ENCODE measurements at places on chromosomes 4 and X.

- no peak for DNase-seq
Observed at GRCh38 chr4:144820728-144821085, 174.8 kb downstream of the HHIP start.

GRCh38 chrX:55028611-55029010 is 2.2 kb downstream of the ALAS2 start:
- no peak for DNase-seq

DNA sequence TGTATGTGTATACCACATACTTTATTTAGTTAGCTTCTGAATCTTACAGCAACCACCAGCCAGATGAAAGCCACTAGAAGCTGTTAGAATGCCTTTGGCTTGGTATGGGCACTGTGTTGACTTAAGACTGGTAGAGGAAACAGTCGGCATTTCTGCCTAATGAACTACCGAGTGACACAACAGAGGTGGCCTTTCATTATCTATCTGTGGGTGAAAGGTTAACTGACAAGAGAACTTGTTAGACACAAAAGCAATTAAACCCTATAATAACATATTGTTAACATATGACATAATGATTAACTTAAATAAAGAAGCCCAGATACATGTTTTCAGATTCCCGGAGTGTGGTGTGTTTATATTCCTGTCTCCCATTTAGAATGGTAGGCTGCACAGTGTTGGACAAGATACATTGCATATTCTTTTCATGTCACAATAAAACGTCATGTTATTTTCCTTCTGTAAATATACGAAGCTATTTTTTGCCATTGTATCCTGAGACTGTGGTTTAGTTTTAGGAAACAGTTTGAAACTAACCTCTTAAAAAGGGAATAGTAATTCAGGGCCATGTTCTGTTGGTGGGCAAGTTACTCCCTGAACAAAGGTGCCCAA is 181.5 kb downstream of the SLIT2 start:
- DNase-seq, result no peak

DNA sequence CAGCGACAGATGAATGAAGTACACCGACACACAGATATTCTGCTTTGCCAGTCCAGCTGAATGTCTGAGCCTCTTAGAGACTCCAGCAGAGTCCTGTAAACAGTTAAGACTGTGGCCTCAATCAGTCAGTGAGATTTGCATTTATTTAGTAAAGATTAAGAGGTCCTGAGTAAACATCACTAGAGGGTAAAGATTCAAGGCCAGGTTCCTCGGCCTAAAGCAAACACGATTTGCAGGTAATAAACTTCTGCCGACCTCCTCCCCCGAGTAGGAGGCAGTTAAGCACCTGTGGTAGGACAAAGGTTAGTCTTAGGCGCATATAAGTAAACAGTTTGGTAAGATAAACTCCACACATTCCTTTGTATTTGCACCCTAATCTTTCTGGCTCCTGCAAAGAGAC is 99.6 kb downstream of the CFAP47 start:
- peak; percentile 30 for DNase-seq

GRCh38 chr4:122483481-122483880 is 27.0 kb upstream of the IL2 start:
- no peak for DNase-seq
